ENCODE measurements at places on chromosomes 12 and 14. TPM values are rescaled to one million over a fixed set of nuclear protein-coding genes. Genes with fewer than 3 reads are reported as not detected.

GRCh38 chr14:76687611-76688382 lies 73.5 kb upstream of the VASH1 start:
- DNase-seq = no peak
- H3K27ac ChIP-seq = no peak overlapping the region
- no peak overlapping the region for H3K4me3 ChIP-seq
- no peaks in the 10 kb centered on the region for H3K4me1 ChIP-seq

DNA sequence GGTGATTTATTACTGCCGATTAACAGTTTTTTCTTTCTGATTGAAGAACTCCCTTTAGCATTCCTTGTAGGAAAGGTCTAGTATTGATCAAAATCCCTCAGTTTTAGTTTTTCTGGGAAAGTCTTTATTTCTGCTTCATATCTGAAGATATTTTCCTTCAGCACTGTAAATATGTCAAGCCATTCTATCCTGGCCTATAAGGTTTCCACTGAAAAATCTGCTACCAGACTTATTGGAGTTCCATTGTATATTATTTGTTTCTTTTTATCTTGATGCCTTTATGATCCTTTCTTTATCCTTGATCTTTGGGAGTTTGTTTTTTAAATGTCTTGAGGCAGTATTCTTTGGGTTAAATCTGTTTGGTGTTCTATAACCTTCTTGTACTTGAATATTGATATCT lies 55.0 kb upstream of the TMTC1 start:
- H3K27ac ChIP-seq = no peak overlapping the region
- peaks cover 14% of the 10 kb centered on the region for H3K36me3 ChIP-seq
- no peak overlapping the region for H3K4me3 ChIP-seq
- no peak for DNase-seq

DNA sequence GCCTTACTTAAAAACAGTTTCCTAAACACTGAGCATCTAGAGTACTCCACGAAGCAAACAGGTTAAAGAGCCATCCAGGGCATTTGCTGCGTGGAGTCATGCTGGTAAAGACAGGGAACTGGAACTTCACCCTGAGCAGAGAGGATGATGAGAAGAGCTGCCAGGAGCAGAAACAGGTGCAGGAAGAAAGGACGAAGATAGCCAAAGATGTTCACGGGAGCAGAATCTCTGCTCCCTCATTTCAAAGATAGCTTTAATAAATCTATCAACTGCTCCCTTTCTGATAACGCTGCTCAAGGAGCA lies 280.8 kb upstream of the FKBP4 start:
- no peak overlapping the region for H3K27ac ChIP-seq
- H3K4me1 ChIP-seq = no peaks in the 10 kb centered on the region
- DNase-seq = no peak

- DNase-seq = no peak
- no peaks in the 10 kb centered on the region for H3K27me3 ChIP-seq
- no peaks in the 10 kb centered on the region for H3K36me3 ChIP-seq
- no peaks in the 10 kb centered on the region for H3K4me1 ChIP-seq
These were observed 23.2 kb downstream of the AMDHD1 start for GRCh38 chr12:95966287-95966870.

ACOT2 gene
- total RNA-seq = 25.9 TPM

DNA sequence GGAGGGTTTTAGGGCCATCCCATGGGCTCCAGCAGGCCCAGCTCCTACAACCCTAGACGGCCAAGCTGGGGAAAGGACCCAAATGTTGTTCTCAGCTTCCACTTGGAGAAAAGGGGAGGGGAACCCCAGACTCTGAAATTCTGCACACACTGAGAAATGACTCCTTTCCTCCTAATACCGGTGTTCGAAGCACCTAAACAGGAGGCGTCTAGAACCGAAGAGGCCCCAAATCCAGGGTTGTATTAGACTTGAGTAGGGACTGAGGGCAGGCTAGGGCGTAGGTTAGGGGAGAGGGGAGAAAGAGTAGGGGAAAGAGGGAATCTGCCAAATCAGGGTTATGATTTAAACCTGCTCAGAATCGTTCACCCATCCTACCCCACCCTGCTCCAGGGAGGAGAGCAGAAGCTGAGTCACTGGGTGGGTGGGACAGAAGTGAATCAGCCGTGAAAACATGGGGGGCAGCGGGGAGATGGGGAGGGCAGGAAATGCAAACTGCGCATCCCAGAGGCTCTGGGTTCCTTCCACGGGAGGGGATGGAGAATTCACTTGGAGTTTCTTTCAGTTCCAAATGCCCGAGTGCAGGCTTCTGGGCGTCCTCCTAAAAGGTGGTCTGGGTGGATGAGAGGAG lies 1.0 kb downstream of the IGFBP6 start:
- no peak for DNase-seq
- peaks cover 59% of the 10 kb centered on the region for H3K27me3 ChIP-seq
- H3K4me3 ChIP-seq = peak overlapping the region; percentile 84
- H3K4me1 ChIP-seq = peaks cover 26% of the 10 kb centered on the region

SYT1 gene
- 19.5 TPM for total RNA-seq

- H3K27me3 ChIP-seq = peaks cover 82% of the 10 kb centered on the region
- H3K36me3 ChIP-seq = no peaks in the 10 kb centered on the region
- H3K4me3 ChIP-seq = no peak overlapping the region
- no peaks in the 10 kb centered on the region for H3K4me1 ChIP-seq
These were observed 39.1 kb upstream of the GZMB start for GRCh38 chr14:24673059-24673458.

Data from neural crest cell (in vitro differentiated cells).